ENCODE measurements at places on chromosomes 4 and X.

DNA sequence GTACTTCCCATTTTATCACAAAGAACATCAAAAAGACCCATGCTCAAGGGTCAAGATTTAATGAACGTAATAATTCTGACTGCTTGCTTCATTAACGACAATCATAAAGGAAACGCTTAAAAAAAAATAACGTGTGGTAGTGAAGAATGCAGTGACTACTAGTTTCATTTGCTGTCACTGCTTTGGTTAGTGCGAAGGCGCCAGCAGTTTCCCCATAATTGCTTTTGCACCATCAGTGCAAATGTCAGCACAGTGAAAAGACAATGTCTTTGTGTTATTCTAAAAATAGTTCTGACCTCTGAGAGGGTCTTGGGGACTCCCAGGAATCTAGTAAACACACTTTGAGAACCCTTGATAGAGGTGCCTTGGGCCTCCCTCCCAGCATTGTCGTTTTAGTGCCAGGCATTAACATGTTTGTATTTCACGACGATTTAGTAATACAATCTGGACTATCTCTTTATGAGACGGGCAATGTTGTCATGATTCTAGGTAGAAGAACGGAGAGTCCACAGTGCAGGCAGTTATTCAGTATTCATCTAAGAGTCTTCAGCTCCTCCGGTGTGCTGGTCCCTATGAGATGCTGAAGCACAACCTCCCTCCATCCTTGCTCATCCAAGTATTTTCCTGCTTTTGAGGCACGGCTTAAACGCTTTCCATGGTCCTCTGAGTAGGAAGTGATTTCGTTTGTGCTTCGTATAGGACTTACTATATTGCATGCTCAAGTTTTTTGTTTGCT is 71.0 kb downstream of the AFF1 start:
- DNase-seq = no peak

DNA sequence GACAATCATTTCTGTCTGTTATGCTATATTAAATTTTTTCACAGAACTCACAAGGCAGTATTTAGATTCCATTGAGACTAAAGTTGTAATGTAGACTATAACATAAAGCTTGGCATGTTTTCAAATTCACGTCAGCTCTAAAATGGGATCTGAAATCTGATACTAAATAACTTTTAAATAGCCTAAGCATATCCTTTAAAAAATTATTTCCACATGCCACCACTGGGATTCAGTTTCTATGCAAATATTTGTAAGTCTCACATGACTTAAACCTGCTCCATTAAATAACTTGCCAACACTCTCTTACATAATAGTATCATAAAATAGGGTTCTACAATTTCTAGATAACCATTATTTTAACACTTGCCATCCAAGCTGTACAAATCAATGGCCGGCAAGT is 32.4 kb downstream of the KLHL8 start:
- no peak for DNase-seq

GRCh38 chr4:134174271-134174670 is 27.3 kb downstream of the PABPC4L start:
- no peak for DNase-seq

- DNase-seq = no peak
Observed at GRCh38 chrX:122517786-122518185, 666.3 kb upstream of the GRIA3 start.

DNA sequence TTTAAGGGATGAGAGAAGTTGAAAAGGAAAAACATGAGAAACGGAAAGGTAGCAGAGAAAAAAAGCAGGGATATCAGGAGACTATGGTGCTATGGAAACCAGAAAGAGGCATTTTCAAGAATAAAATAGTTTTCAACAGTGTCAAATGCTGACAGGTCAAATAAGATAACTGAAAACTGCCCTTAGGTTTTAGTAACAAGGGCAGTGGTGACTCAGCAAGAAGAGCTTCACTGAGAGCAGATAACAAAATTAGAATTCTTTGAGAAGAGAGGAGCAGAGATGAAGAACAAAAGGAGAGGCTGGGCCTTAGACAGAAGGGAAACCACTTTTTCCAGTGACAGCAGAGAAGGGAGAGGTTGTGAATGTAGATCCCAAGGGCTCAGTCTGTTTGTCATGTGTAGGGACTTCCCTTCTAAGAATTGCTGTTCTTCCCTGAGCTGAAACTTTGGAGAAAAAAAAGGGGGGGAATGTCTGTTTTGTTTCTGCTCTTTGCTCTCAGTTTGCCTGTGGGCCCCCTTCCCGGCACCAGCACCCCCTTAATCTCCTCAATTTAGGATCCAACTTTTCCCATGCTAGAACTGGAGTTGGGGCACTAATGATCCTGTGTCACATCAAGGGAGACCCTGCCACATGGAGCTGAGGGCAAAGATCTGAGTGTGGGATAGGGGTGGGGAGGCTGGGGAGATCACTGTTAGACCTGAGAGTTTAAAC is 26.8 kb upstream of the MAGEA10 start:
- no peak for DNase-seq

- no peak for DNase-seq
Observed at GRCh38 chr4:120773641-120774040, 148.9 kb downstream of the PRDM5 start.

GRCh38 chr4:22524895-22525294 is 9.0 kb upstream of the ADGRA3 start:
- no peak for DNase-seq

DNA sequence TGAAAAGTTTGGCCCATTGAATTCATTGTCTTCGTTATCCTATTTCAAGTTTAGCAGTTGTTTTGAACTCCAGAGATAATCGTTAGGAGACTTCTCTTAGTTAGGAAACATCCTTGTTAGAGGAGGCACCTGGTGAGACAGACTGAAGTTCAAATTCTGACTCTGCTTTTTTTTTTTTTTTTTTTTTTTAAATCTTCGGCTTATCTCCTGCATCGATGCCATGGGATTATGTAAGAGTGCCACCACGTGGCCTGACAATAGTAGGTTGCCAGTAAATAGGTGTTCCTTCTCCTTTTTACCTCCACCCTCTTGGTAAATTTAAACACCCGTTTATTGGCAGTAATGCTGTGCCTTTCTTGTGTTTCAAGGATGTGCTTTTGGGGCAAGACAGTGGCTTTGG is 149.3 kb downstream of the SOWAHB start:
- no peak for DNase-seq

- no peak for DNase-seq
Observed at GRCh38 chrX:139725720-139726119, 17.8 kb upstream of the MCF2 start.

DNA sequence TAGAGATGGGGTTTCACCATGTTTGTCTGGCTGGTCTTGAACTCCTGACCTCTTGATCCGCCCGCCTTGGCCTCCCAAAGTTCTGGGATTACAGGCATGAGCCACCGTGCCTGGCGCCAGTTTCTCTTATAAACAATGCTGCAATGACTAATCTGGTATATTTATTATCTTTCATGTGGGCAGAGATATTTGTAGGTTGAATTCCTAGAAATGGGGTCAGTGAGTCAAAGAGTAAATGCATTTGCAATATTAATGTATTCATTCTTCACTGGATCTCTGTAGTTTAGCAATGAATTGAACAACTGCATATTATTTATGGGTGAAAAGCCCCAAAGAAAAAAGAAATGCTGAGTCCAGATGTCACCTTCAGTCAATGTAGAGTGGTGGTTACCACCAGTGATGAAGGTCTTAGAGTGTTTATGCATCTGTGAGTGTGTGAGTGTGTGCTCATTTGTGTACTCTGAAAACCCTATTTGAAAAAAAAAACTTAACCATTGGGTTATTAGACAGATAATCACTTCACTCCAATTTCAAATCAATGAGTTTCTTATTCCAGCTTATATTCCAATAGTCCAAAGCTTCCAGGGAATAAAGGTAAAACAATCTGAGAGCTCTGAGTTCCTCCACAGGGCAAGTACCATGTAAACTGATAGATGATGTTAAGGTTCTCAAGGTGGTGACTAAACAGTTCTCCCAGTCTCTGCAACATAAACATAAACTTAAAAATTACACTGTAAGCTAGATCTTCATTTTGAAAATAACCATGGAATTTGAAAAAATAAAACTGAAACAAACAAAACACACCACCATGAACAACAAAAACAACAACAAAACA is 22.6 kb upstream of the CD38 start:
- peak; percentile 26 for DNase-seq

DNA sequence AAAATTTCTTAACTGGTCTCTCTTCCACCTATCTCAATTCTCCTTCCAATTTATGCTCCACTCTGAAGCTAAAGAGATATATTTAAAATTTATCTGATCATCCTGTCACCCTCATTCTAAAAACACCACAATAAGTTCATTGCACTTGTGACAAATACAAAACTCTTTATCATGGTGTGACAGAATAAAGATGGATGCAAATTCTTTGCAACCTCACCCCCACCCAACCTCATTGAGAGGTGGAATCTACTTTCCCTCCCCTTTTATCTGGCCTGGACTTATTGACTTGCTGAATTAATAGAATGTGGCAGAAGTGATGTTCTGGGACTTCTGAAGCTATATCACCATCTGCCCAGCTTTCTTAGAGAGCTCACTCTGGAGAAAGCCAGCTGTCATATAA is 46.5 kb downstream of the IDS start:
- DNase-seq = no peak

DNA sequence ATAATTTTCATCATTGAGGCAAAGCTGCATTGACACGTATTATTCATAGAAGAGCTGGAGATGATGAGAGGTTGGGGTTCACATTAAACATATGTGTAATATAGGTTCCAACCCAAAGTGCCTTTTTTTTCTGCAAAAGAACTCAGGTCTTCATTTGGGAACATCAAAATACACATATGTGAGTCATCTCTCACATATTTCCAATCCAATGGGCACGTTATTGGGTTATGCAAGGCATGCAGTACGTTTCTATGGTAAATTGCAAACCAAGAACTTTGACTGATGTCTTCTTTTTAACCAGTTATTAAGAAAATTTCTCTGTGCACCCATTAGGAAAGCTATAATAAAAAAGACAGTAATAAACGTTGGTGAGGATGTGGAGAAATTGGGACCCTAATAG is 150.3 kb upstream of the FAM9B start:
- no peak for DNase-seq

GRCh38 chr4:7296661-7297335 is 104.5 kb downstream of the SORCS2 start:
- no peak for DNase-seq

DNA sequence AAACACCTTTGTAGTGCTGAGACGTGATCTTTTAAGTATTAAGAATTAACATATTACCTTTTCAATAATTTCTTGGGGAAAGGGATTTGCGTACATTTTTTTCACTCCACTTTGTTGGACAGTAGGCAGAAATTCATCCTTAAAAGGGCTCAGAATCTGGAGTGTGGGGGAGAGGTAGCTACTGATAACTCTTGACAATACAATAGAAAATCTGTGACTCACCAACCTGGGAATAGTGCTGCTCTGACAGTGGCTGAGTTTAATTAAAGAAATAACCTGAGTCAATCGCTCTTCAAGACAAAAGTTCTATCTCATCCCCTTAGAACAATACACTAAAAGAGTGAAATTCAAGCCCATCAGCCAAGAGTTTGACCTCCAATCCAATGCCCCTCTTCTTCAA is 60.2 kb downstream of the SLC9A7 start:
- DNase-seq = no peak

- no peak for DNase-seq
Observed at GRCh38 chrX:53044995-53045394, 3.6 kb upstream of the GPR173 start.

Measured in T-helper 22 cell (primary cell).